ENCODE measurements at places on chromosomes 4 and X. TPM values are rescaled to one million over a fixed set of nuclear protein-coding genes. Genes with fewer than 3 reads are reported as not detected.

The CLDN22 gene
- not detected for total RNA-seq

- DNase-seq: no peak
Observed at GRCh38 chr4:21529214-21529613, 419.4 kb downstream of the KCNIP4 start.

- DNase-seq: no peak
Observed at GRCh38 chr4:7031558-7032449, 11.4 kb upstream of the TADA2B start.

DNA sequence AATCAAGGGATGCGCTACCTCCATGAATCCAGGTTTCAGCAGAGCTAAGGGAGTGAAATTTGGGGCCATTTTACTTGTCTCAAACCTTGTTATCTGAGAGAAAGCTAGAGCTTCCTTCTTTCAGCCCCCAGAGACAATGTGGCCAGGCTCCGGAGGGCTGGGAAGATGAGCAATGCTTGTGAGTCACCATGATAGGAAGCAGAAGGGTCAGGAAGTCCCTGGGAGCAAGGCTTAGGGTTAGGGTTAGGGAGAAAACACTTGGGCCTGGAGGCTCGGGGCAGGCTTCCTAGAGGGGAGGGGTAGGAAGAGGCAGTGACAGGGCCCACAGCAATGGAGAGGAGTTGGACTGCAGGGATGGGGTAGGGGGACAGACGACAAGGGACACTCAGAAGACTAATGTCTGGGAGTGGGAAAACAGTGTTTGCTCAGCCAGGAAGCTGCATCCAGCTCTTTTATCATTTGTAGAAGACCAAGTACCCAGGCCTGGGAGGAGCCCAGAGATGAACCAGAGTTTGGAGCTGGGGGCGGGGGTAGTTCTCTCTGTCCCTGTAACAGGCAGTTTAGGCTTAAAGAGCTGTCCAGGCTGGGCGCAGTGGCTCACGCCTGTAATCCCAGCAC is 16.4 kb upstream of the PORCN start:
- no peak for DNase-seq

DNA sequence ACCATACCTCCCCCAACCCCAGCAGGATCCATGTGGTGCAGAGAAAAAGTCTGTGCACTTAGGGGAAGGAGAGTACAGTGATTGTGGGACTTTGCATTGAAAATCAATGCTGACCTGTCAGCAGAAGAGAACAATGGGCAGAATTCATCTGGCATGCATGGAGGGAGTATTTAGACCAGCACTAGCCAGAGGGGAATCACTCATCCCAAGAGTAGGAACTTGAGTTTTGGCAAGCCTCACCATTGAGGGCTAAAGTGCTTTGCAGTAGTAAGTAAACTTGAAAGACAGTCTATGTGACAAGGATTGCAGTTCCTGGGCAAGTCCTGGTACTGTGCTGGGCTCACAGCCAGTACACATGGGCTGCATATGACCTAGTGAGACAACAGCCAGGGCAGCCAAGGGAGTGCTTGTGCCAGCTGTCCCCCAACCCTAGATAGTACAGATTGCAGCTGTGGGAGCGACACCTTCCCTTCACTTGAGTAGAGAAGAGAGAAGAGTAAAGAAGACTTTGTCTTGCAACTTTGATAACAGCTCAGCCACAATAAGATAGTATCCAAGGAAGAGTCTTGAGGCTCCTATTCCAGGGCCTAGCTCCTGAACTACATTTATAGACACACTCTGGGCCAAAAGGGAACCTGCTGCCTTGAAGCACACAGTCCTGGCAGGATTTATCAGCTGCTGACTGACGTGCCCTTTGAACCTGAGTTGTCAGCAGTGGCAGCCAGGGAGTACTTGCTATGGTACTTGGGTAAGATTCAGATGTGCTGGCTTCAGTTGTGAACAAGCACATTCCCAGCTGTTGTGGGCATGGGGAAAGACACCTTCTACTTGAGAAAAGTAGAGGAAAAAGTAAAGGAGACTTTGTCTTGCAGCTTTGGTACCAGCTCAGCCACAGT is 48.7 kb downstream of the HDX start:
- DNase-seq: no peak

DNA sequence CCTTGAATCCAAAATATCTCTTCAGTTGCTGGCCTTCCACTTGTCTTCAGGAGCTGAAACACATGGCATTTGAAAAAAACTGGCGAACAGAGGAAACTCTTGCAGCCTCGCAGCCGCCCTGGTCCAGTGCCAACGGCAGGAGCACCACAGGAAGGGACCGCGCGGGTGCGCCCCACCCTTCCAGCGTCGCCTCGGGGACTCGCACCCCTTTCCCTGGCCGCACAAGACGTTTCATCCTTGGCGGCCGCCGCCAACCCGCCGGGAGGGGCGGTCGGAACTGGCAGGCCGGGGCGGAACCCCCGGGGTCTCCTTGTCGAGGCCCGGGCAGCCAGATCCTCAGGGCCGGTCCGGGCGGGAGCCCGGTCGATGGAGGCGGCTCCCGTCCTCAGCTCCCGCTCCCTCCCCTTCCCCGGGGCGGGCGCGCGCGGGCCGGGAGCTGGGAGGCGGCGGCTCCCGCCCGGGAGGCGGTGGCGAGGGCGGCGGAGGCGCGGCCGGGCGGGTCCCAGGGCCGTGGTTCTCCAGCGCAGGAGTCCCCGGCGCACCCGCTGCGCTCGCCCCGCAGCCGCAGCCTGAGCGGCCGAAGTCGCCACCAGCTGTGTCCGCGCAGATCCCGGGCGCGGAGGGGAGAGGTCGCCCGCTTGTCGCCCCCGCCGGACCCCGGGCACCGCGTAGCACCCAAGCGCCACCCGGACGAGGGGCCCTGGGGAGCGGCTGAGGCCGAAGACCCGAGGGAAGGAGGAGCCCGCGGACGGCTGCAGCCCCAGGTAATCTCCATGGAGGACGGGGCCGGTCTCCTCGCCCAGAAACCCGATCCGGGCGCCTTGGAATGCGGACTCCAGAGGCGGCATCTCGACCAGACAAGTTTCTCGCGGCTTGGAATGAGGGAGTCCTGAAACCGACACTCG is 886 bp upstream of the NDST3 start:
- no peak for DNase-seq

Measured in activated B cell treated with CpG ODN at 0.5 μM for 24 hours (primary cell).